ENCODE measurements at places on chromosomes 3 and 15. TPM values are rescaled to one million over a fixed set of nuclear protein-coding genes. Genes with fewer than 3 reads are reported as not detected.

REC114 gene
- total RNA-seq, result not detected

MCF2L2 gene
- total RNA-seq, result 0.62 TPM

THUMPD3 gene
- total RNA-seq, result 44.0 TPM

- DNase-seq, result no peak
Measured at GRCh38 chr3:16975083-16975482, 90.3 kb downstream of the PLCL2 start.

GRCh38 chr15:74315626-74316025 lies 51.8 kb downstream of the CYP11A1 start:
- DNase-seq, result no peak

All from H4 (cell line).